Activated CD4-positive, CD25-positive, alpha-beta regulatory T cell (primary cell): ENCODE measurements at places on chromosomes 6 and 20.
A peak's percentile ranks its signal among the peaks of the same experiment; 100 is the strongest.

DNA sequence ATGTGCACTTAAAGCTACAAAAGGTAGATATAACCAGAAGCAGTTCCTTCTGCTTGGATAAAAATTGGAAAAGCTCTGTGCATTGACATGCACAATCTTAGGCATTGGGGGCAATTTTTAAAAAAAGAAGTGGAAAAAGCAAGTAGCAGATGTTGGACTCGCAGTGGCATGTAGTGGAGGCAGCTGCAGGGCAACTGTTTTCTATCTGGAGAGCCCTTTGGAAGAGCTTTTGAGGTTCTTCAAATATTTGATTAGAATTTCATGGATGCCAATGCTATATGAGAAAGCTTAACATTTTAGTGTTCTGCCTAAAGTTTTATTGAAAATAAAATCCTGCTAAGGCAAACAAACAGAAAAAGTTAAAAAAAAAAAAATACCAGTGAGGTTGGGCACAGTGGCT lies 388.3 kb upstream of the RNF217 start:
- DNase-seq = no peak

DNA sequence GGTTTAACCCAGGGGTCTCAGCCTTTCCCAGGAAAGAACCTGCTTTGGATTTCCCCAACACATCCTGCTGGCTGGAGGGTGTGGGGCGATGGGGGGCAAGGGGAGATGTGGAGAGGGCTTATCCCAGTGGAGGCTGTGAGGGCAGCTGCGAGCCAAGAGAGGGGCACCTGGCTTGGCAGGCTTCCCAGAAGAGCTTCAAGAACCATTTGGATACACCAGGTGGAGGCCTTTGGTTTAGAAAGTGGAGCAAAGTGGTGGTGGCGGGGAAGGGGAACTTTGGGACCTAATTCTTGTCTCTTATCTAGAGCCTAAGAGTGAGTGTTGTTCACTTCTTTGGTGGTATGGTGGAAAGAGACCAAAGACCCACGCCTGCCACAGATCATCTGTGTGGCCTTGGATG lies 12.4 kb downstream of the CD40 start:
- no peak for DNase-seq

- no peak for DNase-seq
Observed at GRCh38 chr20:4989570-4989969, 11.7 kb downstream of the SLC23A2 start.

DNA sequence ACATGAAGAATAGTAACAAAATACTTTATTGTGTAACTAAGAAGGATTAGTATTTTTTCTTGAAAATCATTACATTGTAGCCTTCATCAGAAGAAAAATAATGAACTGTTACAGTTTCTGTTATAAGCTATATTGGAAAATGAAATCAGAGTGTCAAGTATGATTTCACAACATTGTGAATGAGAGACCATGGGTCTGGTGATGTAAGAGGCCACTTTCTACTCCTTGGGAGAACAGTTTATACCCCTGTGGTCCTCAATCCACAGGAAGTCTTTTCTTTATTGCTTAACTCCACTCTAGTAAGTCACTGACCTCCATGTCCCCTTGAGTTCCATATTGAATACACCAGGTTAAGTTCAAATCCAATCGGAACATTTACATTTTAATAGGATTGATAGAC lies 218.7 kb upstream of the FERMT1 start:
- no peak for DNase-seq

- no peak for DNase-seq
Observed at GRCh38 chr6:21149470-21149869, 444.1 kb upstream of the SOX4 start.

DNA sequence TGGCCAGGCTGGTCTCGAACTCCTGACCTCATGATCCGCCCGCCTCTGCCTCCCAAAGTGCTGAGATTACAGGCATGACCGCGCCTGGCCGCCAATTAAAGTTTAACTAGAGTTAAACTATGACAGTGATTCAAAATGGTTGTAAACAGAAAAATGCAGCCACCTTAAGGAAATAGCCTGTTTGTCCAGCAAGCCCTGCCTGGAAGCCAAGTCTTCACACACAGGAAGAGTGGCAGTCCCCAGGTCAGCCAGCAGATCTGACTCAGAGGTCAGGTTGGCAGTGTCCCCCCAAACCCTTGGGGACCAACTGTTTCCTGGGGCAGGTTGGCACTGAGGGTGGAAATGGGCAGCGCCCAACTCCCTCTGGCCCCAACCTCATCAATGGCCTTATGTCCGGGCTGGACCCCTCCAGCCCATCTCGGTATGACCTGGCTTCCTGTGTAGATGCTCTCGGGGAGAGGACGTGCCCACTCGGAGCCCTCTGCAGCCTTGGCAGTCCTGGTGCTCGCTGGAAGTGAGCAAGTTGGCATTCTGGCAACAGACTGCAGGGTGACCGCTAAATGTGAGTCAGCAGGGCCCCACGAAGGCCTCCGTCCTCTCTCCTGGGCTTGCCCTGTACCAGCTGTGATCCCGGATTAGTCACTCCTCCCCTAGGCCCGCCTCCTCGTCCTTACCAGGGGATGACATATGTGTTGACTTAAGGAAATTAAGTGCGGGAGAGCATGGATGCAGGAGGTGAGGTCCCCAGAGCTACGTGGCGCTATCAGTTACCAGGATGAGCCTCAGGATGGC lies 9.7 kb upstream of the HSP90AB1 start:
- peak; percentile 34 for DNase-seq

- DNase-seq = no peak
Observed at GRCh38 chr20:17637413-17637780, 44.6 kb downstream of the RRBP1 start.

- DNase-seq = no peak
Observed at GRCh38 chr20:37697314-37697713, 3.5 kb downstream of the CTNNBL1 start.

- DNase-seq = no peak
Observed at GRCh38 chr6:145119081-145119480, 616.2 kb downstream of the EPM2A start.

- no peak for DNase-seq
Observed at GRCh38 chr6:3236005-3236404, 8.6 kb upstream of the TUBB2B start.

DNA sequence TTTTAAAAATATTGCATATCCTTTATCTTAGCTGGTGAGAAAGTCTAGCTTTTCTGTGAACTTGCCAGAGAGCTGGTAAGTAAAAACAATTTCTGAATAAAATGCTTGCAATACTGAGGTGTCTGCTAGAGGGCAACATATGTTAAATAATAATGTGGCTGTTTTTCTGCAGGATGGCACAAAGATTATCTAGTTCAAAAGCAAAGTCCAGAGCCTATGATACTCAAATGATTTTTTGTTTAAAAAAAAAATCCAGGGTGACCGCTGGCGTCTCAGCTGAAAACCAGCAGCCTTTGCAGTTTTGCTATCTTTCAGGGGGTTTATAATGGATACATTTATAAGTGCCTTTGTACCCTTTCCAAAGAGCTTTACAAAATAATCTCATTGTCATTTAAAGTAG lies 194.9 kb downstream of the PHACTR1 start:
- no peak for DNase-seq

GRCh38 chr20:2729791-2730190 lies 37.2 kb downstream of the EBF4 start:
- DNase-seq = no peak

GRCh38 chr6:160431791-160432404 lies 83.7 kb downstream of the SLC22A3 start:
- DNase-seq = no peak

DNA sequence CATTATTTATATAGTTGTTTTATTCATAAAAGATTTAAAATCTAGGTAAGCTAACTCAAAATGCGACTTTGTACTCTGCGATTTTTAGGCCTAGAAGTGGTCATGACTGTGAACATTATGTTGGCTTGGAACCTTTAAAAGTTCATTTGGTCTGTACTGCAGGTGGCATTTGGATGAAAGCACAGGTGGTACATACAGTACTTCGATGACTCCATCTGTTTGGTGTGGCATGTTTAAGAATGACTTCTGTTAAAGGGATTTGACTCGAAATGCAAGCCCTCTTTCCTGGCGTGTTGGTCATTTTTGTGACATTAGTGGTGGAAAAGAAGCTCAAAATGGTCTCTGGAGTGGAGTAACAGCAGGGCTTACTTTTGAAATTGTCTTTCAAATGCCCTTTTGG lies 118.1 kb downstream of the UST start:
- DNase-seq = no peak

DNA sequence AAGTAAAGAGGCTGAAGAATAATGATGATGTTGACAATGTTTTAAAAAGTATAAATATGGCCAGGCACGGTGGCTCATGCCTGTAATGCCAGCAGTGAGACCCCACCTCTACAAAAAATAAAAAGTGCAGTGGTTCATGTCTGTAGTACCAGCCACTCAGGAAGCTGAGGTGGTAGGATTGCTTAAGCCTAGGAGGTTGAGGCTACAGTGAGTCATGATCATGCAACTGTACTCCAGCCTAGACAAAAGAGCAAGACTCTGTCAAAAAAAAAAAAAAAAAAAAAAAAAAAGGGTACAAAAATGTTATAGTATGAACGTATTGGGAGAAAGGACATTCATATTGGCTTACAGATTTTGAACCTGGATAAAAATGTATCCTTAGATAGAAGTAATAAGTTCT lies 543.1 kb upstream of the IRAK1BP1 start:
- DNase-seq = no peak

GRCh38 chr6:2097464-2097863 lies 147.9 kb downstream of the GMDS start:
- no peak for DNase-seq

DNA sequence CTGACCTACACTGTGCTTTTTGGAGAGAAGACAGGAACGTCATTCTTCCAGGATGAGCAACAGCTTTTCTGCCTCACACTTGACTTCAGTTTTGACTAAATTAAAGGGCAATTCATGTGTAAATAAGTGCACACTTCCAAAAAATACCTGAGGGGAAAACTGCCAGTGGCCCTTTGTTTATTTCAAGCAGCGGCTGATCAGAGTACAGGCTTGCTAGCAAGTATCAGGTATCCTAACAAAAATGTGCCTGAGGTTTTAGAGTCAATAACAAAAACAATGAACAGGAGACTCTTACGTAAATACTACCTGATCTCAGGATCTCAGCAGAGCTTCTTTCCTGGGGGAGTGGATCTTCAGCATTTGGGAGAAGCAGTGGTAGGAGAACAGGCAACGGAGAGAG lies 12.4 kb downstream of the LY86 start:
- DNase-seq = no peak

DNA sequence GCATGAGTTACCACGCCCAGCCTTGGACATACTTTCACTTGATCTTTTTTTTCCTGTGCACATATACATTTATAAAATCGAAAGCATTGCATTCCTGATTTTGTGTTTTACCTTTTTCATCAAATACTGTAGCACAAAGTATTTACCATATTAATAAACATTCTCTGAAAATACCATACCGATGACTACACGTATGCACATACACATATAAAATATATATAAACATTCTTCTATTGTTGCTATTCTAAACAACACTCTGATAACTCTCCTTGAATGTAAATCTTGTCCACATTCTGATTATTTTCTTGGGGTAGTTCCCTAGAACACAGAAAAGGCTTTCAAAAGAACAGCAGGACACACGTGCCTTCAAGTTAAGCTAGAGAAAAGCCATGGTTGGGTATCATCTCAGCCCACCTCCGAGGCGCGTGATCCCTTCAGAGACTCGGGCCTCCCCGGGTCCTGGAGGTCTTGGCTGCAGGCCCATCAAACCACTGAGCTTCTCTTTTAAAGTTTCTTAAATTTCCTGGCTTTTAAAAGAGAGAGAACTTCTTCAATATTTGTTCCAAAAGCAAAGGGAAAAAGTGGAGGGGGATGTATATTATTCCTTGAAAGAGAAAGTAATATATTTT lies 198.1 kb downstream of the MYLK4 start:
- DNase-seq = no peak

DNA sequence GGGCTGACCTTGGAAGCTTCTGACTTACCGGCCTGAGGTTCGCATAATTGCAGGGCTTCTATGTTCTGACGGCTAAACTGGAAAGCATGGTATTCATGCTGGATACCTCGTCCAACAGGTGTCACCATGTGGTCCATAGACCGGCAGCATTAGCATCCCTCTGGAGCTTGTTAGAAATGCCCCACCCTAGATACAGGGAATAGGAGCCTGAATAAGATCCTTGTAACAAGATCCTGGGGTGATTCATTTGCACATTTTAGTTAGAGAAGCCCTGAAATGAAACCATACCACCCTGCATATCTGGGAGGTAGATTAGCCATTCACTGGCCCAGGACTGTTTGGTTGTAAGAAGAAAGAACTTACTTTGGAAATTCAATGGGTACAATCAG lies 77.7 kb downstream of the TMEM170B start:
- DNase-seq = no peak

DNA sequence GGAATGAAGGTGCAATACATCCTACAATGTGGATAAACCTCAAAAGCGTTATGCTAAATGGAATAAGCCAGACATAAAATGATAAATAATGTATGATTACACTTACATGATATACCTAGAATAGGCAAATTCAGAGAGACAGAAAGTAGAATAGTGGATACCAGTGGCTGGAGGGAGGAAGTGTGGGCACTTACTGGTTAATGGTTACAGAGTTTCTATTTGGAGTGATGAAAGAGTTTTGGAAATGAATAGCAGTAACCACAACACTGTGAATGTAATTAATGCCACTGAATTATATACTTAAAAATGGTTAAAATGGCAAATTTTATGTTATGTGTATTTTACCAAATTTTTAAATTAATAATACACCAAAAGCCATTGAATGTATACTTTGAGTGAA lies 71.4 kb upstream of the CST7 start:
- no peak for DNase-seq

DNA sequence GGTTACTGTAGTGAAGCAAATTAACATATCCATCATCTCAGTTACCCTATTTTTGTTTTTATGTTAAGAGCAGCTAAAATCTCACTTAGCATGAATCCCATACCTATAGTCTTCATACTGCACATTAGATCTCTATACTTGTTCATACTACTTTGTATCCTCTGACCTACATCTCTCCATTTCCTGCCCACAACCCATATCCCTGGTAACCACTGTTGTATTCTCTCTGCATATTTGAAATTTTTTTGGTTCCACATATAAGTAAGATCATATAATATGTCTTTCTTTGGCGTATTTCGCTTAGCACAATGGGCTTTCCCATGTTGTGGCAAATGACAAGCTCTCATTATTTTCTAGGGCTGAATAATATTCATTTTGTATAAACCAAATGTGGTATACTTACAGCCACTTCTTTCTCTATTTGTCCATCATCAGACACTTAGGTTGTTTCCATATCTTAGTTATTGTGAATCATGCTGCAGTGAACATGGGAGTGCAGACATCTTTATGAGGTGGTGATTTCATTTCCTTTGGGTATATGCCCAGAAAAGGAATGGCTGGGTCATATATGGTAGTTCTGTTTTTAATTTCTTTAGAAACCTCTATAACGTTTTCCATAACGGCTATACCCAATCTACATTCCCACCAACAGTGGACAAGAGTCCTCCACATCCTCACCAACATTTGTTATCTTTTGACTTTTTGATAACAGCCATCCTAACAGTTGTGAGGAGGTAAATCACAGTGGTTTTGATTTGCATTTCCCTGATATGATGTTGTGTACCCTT lies 39.8 kb downstream of the BACH2 start:
- no peak for DNase-seq

GRCh38 chr6:14333556-14334305 lies 216.2 kb downstream of the CD83 start:
- no peak for DNase-seq
